Globus pallidus (tissue), 1 donor: ENCODE measurements at places on chromosomes 7 and 10.

DNA sequence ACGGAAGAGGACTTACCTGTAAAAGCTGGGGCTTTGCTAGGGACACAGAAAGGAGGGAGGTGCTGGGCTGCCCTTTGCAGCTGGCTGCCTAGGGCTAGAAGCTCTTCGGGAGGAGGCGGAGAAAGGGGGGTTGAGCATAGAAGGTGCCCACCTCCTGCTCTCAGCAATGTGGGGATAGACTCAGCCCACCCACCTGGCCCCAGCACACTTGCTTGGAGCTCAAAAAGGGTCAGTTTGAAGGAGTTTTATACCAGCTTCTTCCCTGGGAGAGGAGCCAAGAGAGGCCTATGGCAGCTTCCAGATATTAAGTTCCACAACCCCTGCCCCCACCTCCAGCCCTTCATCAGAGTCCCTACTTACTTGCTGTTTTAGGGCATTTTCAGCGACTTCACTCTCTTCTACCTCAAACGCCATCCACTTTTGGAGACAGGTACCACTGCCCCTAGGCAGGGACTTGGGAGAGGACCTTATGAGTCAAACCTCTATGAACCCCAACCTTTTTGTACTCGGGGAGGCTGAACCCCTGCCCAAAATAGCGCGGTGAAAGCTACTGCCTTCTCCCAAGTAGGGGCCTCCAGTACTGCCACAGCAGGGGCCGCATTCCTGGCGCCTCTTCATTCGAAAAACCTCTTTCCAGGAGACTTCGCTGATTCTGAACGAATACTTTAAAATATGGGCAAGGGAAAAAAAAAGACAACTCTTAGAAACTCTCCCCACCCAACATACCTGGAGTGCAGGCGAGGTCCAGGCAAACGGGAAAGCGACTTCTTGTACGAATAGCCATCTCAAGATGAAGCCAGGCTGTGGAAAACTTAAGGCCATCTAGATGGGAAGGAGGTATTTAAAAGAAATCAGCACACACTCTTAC is 1.2 kb upstream of the EVX1 start:
- DNase-seq, result no peak

GRCh38 chr7:24834128-24834798 is 77.0 kb upstream of the GSDME start:
- peak; percentile 51 for DNase-seq

- no peak for DNase-seq
Measured at GRCh38 chr7:15581352-15581951, 19.6 kb upstream of the AGMO start.

DNA sequence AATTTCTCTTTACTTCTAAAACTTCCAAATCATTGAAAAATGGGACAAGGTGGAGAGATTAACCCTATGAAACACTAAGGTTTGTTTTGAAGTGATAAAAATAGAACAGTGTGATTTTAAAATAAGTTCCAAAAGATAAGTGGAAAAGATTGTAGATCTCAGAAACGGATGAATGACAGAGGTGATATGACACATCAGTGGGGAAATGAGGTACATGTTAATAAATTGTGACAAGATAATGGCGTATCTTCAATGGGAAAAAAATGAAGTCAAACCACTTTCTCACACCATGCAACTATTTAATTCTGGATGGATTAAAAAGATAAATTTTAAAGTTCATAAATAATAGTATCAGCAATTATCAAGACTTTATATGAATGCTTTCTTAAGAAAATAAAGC is 159.7 kb upstream of the VWC2 start:
- DNase-seq, result no peak

DNA sequence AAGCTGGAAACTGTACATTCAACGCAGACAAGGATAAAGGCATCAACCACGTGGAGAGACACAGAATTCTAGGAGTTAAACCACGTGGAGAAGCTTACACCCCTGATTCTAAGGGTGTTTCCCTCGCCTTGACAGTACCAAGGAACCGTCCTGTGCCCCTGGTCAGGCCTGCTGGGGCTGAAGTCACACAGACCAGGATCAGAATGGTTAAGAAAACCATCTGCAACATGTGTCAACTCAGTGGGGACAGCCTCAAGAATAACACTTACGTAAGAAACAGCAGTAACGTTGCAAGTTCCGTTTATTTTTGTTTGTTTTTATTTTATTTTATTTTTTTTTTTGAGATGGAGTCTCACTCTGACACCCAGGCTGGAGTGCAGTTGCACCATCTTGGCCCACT is 55.6 kb downstream of the CHST15 start:
- DNase-seq, result no peak

GRCh38 chr10:36182179-36182566 is 540.1 kb upstream of the FZD8 start:
- DNase-seq, result no peak

DNA sequence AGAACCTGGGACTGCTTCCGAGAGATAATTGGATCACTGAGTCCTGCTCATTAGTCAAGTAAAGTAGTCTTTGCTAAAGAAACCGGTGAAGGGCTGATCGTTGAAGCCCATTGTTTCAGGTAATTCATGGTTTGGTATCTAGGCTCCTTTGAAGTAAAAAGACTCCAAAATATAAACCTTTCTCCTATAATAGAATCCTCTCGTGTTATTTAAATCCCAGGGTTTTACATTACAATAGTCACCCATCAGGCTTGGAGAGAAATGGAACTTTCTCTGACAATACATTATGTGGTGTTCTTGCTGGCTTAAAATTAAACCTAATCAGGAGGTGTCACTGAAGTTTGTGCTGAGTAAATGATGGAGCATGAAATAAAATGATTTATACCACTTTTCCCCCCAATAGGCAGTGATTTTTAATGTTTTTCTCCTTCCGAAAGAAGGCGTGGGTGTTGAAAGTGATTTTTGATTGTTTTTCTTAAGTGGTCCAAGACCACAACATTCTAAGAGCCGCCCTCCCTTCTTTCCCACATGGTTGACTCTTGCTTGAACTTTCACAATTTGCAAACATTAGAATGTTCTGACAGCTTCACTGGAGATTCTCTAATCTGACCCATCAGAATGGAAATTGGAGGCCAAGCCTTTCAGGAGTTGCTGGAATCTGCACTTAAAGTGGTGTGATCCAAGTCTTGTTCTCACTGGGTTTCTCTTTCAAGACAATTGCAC is 44.2 kb downstream of the LRMDA start:
- no peak for DNase-seq

DNA sequence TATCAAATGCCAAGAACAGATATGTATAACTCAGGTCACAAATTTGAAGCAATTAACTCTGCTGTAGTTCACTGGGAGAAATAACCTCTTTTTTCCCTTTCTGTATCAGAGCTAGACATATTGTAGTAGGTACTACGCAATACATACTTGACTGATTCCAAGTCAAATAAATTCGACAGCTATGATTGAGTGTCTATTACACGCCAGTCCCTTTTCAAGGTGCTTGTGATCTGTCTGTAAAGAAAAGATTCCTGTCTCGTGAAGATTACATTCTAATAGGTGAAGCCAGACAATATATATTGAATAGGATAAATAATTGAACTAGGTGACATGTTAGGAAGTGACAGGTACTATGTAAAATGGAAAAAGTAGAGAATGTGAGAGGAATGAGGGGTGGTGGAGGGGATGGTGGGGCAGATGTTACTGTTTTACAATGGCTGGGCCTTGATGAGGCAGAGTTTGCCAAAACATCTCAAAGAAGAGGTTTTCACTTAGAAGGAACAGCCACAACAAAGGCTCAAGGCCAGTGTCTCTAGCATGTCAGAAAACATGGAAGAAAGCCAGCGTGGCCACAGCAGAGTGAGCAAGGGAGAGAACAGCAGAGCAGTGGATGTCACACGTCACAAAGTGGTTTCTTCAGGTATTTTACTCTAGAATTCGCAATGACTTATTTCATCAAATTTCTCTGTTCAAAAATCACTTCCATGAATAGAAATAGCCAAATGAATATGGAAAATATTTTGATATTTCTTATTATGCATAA is 282.6 kb upstream of the CACNA2D1 start:
- DNase-seq, result no peak

DNA sequence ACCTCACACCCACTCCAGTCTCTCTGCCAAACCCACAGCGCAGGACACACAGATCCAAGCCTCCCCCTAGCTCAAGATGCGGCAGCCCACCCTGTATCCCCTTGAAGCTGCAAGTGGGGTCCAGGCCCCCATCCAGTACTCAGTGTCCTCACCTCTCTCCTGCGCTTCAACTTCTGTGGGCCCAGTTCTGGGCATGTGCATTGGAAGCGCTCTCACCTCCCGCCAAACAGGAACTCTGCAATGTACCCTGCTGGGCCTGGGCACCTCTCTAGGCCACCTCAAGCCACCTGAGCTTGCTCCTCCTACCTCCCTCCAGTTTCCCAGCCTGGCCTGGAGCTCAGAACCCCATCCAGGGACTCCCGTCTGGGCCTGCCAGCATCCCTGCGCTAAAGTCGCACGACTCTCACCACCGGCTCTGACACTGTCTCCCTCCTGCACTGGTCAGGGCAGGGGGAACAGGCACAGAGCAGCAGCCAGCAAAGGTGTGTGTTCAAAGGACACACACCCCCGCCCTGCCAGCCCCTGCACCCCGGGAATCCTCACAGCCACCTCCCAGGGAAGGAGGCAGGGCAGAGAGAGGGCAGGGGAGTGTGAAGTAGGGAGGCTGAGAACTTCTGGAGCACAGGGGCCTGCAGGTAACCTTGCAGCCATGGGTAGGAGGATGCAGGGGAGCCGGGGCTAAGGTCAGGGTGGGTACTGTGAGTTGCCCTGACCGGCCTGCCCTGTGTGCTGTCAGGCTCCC is 51.7 kb upstream of the MSMB start:
- DNase-seq, result no peak

DNA sequence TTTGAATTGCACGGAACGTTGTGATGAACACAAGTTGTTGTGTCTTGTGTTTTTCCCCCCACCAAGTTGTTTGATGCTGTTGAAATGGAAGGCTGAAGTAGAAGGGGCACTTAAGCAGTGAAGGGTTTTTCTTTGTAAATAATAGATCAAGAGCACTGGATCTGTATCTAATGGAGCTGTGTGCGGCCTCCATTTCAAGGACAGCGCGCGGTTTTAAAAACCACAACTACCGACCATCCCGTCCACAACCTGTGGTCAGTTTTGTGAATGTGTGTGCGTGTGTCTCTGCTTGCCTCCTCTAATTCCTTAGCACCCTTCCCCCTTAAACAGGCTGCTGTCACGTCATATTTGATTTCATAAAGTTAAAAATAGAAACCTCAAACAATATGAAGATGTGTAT is 165.5 kb downstream of the TCF7L2 start:
- no peak for DNase-seq

GRCh38 chr7:103989200-103989784 is at the start of gene RELN:
RELN (minus strand) TSS chr7:103989658; CDS start chr7:103989356, 302 bp downstream.
- DNase-seq, result no peak

DNA sequence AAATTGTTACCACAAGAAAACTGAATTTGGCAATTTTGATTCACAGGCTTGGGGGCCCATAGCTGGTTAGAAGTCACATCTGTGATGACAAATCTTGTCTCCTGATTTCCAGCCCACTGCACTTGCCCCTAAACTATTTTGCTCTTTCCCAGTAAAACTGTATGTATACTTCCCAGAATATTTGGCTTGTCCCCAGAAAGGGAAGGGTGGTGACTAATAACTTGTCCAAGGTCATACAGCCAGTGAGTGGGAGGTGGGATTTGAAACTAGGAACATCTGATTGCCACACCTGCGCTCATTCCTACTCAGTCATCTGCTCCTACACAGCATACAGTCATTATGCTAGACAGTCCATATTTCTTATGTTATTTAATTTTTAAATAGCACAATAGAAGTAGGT is 304.5 kb downstream of the SDHAF3 start:
- no peak for DNase-seq

GRCh38 chr7:41038211-41038610 is 664.7 kb downstream of the INHBA start:
- DNase-seq, result no peak

DNA sequence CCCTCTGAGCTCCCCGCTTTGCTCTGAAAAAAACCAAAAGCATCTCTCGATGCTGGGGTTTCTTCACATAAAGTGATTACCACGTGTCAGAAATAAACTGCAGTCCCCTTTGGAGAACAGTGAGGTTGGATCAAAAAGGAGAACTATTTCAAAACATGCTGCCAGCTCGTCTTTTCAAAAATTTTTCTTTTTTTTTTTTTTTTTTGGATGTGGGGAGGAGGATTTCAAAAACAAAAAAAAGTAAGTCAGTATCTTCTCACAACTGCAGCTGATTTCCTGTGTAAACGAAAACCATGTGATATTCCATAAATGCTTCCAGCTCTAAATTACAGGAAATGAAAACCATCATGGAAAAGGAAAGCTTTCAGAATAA is 155.0 kb upstream of the LYZL2 start:
- peak; percentile 63 for DNase-seq

- no peak for DNase-seq
Measured at GRCh38 chr10:124214610-124215375, 121.4 kb upstream of the CHST15 start.

DNA sequence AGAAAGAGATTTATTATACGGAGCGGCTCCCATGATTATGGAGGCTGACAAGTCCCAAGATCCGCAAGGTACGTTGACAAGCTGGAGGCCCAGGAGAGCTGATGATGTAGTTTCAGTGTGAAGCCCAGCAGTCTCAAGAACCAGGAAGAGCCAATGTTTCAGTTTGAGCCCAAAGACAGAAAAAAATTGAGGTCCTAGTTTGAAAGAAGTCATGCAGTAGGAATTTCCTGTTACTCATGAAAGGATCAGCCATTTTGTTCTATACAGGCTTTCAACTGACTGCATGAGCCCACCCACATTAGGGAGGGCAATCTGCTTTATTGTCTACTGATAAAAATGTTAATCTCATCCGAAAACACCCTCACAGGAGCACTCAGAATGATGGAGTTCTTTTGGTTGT is 51.5 kb downstream of the CCDC71L start:
- DNase-seq, result no peak

GRCh38 chr7:22786290-22786932 is 36.2 kb downstream of the TOMM7 start:
- DNase-seq, result no peak

DNA sequence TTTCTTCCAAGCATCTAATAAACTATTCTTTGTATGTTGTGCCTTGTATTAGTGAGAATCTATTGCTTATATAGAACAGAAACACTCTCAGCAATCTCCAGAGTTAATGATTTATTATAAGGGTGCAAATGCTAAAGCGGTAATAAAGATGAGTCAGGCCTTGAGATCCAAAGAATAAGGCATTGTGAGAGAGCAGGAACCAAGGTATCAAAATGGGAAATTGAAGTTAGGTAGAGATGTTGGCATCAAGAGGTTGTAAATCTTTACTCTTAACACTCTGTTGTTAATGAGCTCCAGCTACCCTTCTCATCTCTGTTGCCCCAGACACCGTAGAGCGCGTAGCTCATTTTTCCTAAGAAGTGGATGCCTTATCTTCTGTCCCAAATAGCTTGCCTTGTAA is 375.2 kb downstream of the ARL4A start:
- no peak for DNase-seq
